ENCODE measurements at places on chromosomes 7 and 10.

- no peak for DNase-seq
Observed at GRCh38 chr7:43151076-43151475, 38.6 kb downstream of the HECW1 start.

DNA sequence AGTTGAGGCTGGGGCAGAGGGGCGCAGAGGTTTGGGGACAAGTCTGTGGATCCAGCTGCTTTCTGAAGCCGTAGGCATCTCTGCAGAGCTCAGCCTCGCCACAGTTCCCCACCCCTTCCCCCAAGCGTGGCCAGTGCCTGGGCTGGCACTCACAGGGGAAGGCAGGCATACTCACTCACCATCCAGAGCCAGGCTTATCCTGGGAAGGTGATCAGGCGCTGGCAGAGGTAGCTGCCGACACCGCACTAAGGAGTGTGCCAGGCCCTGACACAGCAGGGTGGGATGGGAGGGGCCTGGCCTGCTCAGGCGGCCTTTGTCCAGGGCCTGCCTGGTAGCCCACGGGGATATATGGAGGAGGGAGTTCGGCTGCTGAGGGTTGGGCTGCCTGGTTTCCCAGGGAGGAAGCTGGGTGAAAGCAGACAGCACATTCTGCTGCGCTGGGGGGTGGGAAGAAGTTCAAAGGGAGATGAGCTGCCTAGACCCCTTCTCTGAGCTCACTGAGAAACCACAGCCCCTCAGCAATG lies 15.9 kb downstream of the VSIR start:
- DNase-seq = no peak

GRCh38 chr7:17302575-17303142 lies 4.2 kb downstream of the AHR start:
- DNase-seq = no peak

DNA sequence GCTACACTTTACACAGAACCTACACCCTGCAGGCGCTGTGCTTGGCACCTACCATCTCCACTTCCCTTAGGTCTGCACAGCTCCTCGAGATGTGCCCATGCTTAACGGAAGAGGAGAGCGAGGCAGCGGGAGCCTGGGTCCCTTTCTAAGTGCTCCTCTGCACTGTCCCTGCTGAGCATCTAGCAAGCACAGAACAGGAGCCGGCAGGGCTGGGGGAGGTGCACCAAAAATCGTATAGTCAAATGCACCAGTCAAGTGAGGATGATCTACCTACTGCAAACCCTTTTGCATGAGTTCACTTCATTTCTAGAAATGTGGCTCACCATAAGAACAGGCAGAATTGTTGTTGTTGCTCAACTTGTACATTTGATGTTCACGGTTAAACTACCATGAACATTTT lies 267.7 kb downstream of the TNS3 start:
- no peak for DNase-seq

Data from right lung (tissue), 10 donors.